Activated naive CD4-positive, alpha-beta T cell treated with anti-CD3 and anti-CD28 coated beads, Interleukin-2, amount 50 U/mL, for 72 hours (primary cell): ENCODE measurements at places on chromosomes 1 and 21.

DNA sequence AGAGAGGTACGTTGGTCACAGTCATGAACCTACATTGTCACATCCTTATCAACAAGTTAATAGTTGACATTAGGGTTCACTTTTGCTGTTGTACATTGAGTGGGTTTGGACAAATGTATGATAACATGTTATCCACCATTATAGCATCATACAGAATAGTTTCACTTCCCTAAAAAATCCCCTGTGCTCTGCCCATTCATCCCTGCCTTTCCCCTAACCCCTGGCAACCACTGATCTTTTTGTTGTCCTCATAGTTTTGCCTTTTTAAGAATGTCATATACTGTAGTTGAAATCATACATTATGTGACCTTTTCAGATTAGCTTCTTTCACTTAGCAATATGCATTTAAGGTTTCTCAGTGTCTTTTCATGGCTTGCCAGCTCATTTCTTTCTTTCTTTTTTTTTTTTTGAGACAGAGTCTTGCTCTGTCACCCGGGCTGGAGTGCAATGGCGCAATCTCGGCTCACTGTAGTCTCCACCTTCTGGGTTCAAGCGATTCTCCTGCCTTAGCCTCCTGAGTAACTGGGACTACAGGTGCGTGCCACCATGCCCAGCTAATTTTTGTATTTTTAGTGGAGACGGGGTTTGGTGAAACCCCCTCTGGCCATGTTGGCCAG, 50.6 kb downstream of the UCK2 start:
- DNase-seq: no peak

GRCh38 chr21:44253832-44254710, 7.6 kb downstream of the DNMT3L start:
- DNase-seq: no peak

- no peak for DNase-seq
Measured at GRCh38 chr1:9809100-9809510, 14.7 kb downstream of the CLSTN1 start.

DNA sequence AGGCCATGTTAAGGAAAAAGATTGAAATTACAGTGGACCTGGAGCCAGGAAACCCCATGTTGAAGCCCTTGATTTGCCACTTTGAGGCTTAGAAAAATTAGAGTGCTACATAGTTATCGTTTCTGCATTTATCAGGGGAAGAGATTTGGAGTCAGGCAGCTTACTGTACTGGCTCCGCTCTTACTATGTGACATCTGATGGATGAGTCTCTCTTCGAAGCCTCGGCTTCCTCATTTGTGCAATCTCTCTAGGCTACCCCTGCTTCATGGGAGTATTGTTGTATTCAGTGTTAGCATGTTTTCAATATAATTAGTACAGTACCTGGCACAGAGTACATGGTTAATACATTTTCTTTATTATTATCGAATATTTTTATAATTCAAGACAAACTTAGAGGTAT, 480.4 kb upstream of the USP24 start:
- DNase-seq: no peak

DNA sequence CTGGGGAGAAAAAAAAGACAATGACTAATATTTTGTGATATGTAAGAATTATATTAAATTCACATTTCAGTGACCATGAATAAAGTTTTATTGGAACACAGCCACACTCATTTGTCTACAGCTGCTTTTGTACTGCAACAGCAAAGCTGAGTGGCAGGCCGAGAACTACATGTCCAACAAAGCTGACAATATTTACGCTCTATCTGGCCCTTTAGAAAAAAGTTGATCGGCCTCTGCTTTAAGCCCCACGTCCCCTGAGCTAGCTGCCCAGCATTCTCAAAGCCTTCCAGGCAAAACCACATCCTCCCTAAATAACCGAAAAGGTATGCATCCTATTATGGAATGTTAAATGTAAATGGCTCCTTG, 8.6 kb downstream of the SLC2A1 start:
- DNase-seq: no peak

DNA sequence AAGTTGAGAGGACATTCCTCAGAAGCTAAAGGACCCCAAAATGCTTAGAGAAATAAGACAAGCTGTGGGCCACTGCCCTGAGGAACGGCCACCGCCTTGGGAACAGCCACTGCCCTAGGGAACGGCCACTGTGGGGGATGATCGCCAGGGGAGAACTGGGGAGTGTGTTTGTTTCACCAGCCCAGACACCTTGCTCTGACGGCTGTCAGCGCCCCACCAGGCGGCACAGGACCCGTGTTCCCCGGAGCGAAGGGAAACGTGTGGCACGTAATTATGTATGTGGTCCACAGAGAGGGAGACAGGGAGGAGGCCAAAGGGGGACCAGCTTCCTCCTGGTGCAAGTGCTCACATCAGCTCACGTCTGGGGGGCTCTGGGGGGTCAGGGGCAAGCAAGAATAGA, 45.8 kb upstream of the RIPK4 start:
- no peak for DNase-seq

DNA sequence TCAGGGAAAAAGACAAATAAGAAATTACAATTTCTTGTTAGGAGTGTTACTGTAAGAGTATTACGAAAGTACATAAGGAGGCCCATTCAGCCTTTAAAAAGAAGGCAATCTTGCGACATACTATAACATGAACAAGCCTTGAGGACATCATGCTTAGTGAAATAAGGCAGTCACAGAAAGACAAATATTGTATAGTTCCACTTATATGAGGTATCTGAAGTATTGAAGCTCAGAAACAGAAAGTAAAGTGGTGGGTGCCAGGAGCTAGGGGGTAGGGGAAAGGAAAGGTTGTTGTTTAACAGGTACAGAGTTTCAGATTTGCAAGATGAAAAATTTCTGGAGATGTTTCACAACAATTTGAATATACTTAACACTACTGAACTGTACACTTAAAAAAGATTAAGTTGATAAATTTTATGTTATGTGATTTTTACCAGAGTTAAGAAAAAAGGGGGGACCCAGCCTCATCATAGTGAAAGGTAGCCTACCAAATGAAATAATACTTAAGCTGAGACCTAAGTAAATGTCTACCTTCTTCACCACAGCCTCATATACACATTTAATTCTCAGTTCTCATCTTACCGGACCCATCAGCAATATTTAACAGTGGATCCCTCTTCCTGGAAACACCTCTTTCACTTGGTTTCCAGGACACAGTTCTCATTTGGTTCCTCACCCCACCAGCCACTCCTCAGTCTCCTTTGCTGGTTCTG, 19.5 kb downstream of the USP24 start:
- no peak for DNase-seq

GRCh38 chr1:206705726-206706297, 21.1 kb downstream of the MAPKAPK2 start:
- DNase-seq: no peak

DNA sequence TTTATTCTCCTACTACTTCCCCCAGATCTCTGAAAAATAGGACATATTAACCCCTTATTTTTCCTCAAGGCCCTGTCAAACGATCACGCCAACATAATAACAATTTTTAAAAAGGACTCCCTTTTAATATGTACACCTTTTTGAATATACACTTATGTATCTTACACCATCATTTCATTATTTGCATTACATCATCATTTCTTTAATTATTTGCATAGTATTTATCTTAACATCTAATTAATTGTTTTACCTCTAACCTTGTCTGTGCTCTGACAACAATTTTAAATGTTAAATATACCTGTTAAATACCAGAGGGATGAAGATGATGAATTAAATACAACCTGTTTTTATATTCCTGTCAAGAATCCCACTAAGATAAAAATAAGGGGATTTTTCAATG, 432.2 kb downstream of the PTPRC start:
- DNase-seq: no peak

- DNase-seq: no peak
Measured at GRCh38 chr1:43507296-43508295, 23.1 kb upstream of the PTPRF start.

DNA sequence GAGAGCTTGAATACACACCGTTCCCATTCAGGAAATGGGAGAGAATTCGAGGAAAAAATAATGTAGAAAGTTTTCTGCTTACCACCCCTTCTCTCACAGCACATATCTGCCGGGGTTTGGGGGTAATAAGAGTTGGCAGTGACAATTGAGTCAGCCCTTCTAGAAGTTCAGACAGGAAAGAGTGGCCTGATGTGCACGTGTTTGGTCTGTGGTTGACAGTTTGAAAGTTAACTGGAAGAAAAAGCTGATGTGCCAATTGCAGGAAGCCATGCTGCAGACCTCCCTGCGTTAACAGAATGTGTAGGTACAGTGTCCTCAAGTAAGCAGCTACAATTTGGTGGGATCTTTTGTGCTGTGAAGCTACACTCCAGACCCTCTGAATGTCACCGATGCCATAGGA, 50.9 kb downstream of the DHX9 start:
- no peak for DNase-seq

DNA sequence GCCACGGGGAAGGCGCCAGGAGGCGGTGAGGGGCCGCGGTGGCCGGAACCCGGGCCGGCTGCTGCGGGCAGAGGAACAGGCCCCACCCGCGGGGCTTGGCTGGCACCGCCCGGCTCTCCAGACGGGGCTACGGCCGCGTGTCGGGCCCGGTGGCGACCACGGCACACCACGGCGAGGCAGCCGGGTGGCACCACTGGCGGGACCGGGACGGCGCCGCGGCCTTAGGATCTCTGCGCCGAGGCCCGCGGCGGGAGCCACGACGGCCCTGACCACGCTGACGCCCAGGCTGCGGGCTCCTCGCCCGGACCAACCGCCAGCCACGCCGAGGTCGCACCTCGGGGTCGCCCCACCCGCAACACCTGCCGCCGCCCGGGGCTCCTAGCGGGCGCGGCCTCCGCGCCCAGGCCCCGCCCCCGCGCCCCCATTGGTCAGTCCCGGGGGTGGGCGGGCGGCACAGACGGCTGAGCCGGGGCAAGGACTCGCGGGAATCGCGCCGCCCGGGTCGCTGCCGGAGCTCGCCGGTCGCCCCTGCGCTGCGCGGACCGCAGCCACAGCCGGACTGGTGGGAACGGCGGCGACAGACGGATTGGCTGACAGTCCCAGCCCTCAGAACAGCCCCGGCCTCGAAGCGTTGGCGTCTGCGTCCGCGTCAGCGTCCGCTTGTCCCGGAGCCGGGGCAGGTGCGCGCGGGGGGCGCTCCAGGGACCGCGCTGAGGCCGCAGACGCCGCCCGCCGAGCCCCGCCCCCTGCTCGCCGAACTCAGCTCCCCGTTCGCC, at the start of gene BMP8A:
TSS of gene BMP8A (plus strand) at position 491 of the 776 bp plus-strand sequence. CDS start 356 bp downstream, outside the sequence.
- peak; percentile 68 for DNase-seq

DNA sequence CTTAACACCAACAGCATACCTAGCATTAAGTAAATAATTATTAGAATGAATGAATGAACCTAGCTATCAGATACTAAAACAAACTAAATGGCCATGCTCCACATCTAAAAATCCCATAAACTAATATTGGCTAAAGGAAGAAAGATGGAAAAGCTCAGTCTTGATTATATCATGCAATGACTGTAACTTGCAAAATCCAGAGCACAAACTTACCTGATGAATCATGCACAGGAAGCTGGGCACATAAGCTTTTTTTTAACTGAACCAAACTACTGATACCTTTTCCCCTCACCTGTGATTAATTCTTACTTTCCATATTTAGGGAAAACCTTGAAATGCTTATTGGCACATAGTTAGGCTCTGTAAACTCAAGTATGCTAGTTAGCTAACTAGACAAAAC, 70.2 kb downstream of the KIF14 start:
- no peak for DNase-seq

DNA sequence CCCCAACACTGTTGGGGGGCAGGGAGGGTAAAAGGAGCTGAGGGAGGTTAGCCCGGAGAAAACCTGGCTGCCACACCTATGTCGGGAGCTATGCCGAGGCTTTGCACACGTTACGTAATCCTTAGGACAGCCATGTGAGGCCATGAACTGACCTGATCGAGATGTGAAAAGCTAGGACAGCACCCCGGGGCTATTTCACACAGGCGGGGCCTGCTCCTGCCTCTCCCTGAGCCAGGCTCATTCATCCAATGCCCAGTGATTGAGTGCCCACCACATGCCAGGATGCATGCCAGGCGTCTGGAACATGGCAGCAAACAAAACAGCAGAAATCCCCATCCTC, 30.2 kb downstream of the LDLRAP1 start:
- DNase-seq: no peak
